Mesothelial cell of epicardium (in vitro differentiated cells): ENCODE measurements at places on chromosomes 3 and 15. TPM values are rescaled to one million over a fixed set of nuclear protein-coding genes. Genes with fewer than 3 reads are reported as not detected.

SLC28A2 gene
- total RNA-seq = not detected in 3 replicates

POLQ gene
- 4.2 to 6.2 TPM (median 4.9 TPM) in 3 replicates for total RNA-seq

EBLN2 gene
- 10.5 to 11.3 TPM (median 10.7 TPM) in 3 replicates for total RNA-seq

SLC12A8 gene
- 8.0 to 11.6 TPM (median 9.5 TPM) in 3 replicates for total RNA-seq

RAF1 gene
- 108 to 116 TPM (median 111 TPM) in 3 replicates for total RNA-seq

CYP11A1 gene
- total RNA-seq = 5.2 to 7.0 TPM (median 5.3 TPM) in 3 replicates

DNA sequence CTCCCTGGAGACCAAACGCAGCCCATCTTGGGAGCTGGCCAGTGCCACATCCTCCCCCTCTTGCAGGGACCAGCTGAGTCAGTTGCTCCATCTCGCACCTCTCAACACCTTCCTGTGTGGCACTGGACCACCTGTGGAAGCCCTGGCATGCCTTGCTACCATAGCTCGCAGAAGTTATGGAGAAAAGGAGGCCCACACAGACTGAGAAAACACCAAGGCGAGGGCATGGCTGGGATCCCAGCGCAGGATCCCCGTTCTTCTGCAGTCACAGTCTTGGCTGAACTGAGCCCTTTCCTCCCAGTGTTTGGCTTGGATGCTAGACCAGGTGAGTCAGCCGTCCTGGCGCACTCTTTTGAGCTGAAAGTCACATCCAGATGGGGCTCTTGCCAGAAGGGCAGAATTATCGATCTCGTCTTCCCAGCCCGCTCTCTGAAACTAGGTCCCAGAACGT is 46.9 kb downstream of the CHRD start:
- no peak for DNase-seq

GRCh38 chr3:5110337-5110736 is 11.8 kb upstream of the ARL8B start:
- no peak for DNase-seq

- DNase-seq = no peak
These were observed 4.2 kb downstream of the OCA2 start for GRCh38 chr15:28094732-28095521.

DNA sequence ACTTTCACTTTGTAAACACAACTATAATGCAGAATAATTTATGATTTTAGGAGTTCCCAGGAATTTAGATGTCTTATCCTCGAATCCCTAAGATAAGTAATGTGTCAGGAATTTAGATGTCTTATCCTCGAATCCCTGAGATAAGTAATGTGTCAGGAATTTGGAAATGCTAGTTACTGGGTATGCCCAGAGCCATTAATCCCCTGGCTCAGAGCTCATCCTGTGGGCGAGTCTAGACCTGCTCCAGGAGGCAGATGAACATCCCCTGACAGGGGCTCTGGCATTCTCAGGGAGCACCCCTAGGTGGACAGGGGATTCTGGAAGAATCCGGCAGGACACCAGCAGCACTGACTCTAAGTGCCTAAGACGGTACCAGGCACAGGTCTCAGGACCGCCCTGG is 163.3 kb downstream of the ARRDC4 start:
- no peak for DNase-seq

- no peak for DNase-seq
These were observed 65.1 kb upstream of the EPHA3 start for GRCh38 chr3:89042236-89042835.

DNA sequence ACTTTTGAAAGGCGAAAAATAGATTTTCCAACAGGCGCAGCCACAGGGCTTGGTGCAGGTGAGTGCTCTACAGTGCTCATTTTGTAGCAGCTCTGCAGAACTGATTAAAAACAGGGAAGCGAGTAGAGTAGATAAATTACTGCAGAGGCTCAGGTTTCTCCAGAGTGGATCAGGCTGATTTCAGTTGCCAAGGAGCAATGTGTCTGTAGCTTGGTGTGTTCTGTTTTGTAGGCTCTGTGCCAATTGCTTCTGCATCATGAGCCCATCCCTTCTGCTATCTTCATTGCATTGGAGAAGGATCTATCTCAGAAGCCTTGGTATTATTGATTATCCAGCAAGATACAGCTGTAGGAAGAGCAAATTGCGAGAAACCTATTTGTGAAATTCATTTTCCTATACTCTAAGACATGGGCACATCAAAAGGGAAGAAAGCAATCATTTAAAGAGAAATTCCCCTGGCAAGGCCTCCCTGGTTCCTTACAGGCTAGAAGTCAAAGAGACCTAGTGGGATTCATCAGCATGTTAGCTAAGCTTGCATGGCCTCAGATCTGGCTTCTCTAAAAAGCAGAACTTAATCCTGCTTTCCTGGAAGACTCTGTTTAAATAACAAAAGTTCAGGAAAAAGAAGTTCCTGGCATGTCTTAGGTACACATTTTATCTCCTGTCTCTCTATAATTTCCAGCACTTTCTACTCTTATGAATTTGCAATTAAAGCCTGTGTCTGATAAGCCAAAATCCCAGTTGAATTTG is 432.4 kb upstream of the ATP10A start:
- DNase-seq = no peak

DNA sequence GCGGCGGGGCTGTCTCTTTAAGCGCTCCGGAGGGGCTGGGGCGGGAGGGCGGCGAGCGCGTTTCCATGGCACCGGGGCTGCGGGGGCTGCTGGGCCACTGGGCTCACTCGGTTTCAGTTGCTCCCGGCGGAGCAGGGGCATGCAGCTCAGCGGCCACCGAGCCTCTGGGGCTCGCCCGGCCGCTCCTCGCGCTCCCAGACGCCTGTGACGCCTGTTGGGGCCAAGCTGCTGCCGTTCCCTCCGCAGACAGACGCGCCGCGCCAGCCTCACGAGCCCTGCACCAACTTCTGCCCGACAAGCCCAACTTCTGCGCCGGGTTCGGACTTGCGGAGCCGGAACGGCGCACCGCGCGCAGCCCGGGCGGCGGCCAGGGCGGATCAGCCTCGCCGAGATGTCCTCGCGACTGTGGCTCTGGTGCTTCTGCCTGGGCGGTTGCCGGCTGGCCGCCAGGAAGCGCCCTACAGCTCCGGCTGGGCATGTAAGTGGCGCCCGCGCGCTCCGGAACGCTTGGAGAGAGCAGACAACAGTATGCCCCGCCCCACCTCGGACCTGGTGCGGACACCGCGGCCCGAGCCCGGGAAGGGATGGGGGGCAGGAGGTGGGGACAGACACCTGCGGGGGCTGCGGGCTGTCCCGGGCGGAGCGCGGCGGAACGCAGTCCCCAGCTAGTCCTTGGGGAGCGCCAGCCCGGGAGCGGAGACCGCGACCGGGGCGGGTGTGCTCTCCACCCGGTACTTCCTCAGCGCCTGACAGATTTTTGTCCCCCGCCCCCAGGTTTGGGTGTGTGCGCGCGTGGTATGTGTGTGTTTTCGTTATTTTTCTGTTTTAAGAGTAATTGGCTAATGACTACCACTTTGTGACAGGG is 154.1 kb upstream of the GOLIM4 start:
- DNase-seq = peak; percentile 82

- no peak for DNase-seq
These were observed 13.0 kb upstream of the PIGZ start for GRCh38 chr3:196981657-196982056.

DNA sequence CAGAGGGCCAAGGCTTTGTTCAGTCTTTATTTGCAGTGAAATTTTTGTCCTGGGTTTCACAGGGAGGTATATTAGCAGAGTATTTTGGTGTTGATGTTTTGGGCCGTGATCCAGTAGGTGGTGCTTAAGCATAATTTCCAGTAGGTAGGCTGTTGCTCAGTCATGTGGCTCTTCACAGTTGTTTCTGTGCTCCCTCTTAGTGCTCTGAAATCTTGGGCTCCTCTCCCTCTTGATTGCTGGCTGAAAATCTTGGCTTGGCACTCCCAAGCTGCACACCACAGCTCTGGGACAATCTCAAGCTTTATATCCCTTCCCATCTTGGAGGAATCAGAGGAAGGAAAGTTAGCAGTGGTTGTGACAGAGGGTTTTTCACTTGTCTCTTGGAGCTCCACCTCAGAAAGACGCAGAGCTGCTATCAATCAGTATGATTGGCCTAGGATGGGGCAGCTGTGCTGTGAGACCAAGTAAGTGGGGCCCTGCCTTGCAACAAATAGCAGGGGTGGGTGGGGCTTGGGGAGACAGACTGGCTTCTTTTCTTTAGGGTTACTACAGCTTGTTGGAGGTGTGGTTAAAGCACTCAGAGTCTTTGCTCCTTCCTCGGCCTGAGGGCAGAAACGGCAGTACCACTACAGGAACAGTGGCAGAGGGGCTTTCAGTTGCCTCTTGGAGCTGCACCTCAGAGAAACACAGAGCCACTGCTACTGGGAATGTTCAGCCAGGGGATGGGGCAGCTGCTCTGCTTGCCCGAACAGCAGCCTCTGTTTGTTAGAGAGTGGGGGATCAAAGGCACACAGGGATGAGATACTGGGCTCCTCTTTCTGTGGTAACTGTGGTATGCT is 627.0 kb downstream of the SI start:
- DNase-seq = no peak

- DNase-seq = no peak
These were observed 33.2 kb downstream of the CAPN3 start for GRCh38 chr15:42392309-42393024.

- peak; percentile 76 for DNase-seq
These were observed 62.7 kb upstream of the ZNF148 start for GRCh38 chr3:125437631-125438435.

DNA sequence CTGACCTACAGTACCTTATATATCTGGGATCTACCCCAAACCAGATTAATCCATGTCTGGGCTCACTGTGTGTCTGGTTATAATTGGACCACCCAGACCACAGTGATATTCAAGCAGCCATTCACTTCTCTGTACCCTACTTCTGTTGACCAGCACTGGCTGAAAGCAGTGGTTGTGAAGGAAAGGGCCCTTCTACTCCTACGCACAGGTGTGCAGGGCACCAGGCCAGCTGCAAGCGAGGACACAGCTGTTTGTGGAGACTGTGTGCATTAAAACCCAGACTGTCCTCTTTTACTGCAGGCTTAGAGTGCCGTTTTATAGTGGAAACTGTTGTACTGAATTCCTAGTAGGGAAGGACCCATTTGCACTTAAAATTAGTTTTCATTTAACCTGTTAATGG is 29.5 kb downstream of the CTDSPL start:
- DNase-seq = no peak

GRCh38 chr15:101456057-101456739 is 33.3 kb downstream of the PCSK6 start:
- DNase-seq = no peak

GRCh38 chr3:71048948-71049347 is 534.6 kb downstream of the FOXP1 start:
- DNase-seq = no peak

DNA sequence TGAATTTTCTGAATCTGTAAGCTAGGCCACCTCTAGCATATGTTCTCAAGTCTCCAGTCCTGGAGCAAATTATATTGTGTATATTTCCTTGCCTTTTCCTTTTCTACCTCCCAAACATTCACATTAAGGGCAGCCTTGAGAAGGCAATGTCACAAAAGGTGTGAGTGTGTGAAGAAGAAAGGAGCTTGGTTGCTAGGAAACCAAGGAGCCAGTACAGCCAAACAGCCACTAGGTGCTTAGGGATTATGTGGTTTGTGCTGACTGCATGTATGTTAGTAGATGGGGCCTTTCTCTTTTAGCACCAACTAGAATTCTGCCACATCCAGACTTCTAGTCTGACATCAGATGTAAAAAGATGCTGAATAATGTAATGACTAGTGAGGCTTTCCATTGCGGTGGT is 118.8 kb upstream of the DAZL start:
- no peak for DNase-seq

- no peak for DNase-seq
These were observed 223.2 kb downstream of the MTHFS start for GRCh38 chr15:79673416-79674123.

DNA sequence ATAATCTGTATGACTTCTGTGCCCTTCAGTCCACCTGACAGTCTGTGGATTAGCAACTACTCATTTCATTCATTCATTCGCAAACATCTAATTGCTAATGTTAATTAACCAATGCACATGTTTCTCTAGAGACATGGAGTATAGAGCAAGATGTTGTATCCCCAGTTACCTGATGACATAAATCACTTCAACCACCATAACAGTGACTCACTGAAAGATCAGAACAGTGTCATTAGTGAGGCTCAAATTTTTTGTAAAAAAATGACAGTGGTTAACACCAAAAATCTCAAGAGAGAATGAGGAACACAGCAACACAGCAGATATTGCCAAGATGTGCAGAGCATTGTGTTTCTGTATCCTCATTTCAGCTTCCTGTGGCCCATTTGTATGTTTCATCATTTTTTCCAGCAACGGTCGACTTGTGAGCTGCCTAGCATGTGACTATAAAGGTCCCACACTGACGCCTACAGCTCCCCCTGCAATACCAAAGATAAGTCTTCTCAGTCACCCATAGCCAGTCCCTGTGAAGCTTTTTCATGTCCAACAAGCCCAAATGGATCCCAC is 3.7 kb upstream of the PLD1 start:
- no peak for DNase-seq

DNA sequence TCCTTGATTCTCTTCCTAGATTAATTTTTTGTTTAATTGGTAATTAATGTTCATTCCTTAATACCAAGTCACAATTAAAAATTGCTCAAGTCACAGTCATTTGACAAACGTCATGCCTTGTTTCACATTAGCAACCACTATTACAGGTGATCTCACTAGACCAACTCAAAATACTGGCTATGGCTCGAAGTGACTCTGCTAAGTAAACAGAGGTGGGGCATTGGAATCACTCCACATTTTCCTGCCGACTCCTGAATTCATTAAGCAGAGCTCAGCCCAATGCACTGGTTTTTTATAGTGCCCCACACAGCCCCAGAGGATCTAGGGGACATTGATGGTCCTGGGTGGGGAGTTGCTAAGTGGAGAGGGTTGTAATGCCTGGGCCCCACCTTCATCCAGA is 201.2 kb upstream of the NSMCE3 start:
- DNase-seq = no peak

DNA sequence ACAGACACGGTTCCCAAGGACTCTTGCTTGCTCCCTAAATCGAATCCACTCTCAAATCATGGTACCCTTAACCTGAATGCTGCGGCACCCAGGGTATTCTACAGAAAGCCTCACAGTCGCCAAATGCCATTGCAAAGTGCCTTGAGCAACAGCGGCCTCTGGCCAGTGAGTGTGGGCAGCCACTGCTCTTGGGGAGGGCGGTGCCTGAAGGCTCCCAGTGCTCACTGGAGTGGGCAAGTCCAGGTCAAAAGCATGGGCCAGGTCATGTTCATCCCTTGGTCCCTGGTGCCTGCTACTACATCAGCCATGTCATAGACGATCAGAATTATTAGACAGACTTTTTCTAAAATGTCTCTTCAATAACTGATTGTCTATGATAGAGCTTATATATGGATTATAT is 82.5 kb downstream of the ADAMTS17 start:
- no peak for DNase-seq
